ENCODE measurements at places on chromosomes 6 and 20. TPM values are rescaled to one million over a fixed set of nuclear protein-coding genes. Genes with fewer than 3 reads are reported as not detected.
A peak's percentile ranks its signal among the peaks of the same experiment; 100 is the strongest.

GRCh38 chr20:41508335-41508734 is 109.8 kb downstream of the CHD6 start:
- H3K36me3 ChIP-seq = peaks cover 4% of the 10 kb centered on the region
- no peaks in the 10 kb centered on the region for H3K27me3 ChIP-seq
- no peak for DNase-seq
- no peaks in the 10 kb centered on the region for H3K4me1 ChIP-seq
- H3K4me3 ChIP-seq = no peak overlapping the region
- H3K27ac ChIP-seq = no peak overlapping the region

SLC22A23 gene
- total RNA-seq = 5.7 TPM

RREB1 gene
- total RNA-seq = 37.2 TPM

ENPP1 gene
- total RNA-seq = 7.1 TPM

DNA sequence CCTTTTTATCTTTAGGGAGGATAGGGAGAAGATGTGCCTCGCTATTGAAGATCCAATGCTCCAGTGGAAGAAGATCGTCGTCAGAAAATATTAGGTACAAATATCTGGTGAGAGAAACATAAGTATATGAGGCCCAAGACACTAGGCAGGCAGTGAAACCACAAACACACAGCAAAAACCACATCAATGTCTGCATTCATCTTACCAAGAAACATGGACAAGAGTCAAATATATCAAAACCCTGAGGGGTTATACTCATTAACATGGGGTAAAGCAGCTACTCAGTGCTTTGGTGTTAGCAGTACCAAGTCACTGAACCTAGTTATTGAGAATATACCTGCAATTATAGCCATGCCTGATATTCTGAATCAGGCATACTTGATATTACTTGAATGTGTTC is 101.4 kb upstream of the FAM184A start:
- H3K27me3 ChIP-seq = no peaks in the 10 kb centered on the region
- no peak overlapping the region for H3K27ac ChIP-seq
- no peak overlapping the region for H3K4me3 ChIP-seq
- no peaks in the 10 kb centered on the region for H3K36me3 ChIP-seq

ZNF311 gene
- 1.7 TPM for total RNA-seq

FGD2 gene
- total RNA-seq = not detected

DNA sequence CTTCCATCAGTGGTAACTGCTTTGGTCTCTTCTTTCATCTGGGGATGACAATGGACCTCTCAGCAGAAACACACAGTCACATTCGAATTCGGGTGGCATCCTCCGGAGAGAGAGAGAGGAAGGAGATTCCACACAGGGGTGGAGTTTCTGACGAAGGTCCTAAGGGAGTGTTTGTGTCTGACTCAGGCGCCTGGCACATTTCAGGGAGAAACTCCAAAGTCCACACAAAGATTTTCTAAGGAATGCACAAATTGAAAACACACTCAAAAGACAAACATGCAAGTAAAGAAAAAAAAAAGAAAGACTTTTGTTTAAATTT is 6.1 kb downstream of the EDN1 start:
- peak overlapping the region; percentile 77 for H3K27ac ChIP-seq
- peak; percentile 84 for DNase-seq
- H3K4me3 ChIP-seq = peak overlapping the region; percentile 12
- H3K36me3 ChIP-seq = peaks cover 33% of the 10 kb centered on the region

DNA sequence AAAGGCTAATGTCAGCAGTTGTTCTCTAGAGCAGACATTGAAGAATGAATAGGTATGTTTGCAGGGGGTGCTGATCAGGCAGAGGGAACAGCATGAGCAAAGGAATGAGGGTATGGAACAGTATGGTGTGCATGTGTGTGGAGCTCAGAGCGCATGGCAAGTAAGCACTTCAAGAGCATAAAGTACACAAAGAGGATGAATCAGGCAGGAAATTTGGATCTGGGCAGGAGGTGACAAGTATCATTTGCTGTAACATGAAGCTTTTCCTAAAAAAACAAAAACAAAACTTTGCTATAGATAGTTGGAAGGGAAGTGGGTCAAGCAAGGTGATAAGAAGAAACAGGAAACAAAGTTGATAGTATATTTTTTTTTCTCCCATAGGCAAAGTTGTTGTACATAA is 746.8 kb downstream of the HDGFL1 start:
- no peaks in the 10 kb centered on the region for H3K4me1 ChIP-seq
- H3K27me3 ChIP-seq = no peaks in the 10 kb centered on the region
- no peak overlapping the region for H3K4me3 ChIP-seq
- no peak overlapping the region for H3K27ac ChIP-seq
- H3K36me3 ChIP-seq = no peaks in the 10 kb centered on the region

DNA sequence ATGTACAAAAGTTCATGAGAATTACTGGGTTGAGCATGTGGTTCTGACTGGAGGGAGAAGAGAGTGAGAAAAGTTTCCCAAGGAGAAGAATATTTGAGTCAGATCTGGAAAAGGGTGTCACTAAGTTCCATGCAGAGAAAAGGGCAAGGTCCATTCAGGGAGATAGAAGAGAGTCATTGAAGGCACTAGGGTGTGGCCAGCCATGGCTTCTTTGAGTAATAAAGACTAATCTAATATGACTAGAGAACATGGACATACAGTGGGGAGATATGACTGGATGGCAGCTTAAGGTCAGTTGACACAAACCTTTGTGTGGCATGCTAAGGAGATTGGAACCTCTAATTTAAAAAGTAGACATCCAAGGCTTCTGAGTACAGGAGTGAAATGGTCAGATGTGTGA is 10.7 kb upstream of the SLC17A4 start:
- H3K4me1 ChIP-seq = no peaks in the 10 kb centered on the region
- no peak overlapping the region for H3K4me3 ChIP-seq
- no peaks in the 10 kb centered on the region for H3K36me3 ChIP-seq
- no peak overlapping the region for H3K27ac ChIP-seq

DNA sequence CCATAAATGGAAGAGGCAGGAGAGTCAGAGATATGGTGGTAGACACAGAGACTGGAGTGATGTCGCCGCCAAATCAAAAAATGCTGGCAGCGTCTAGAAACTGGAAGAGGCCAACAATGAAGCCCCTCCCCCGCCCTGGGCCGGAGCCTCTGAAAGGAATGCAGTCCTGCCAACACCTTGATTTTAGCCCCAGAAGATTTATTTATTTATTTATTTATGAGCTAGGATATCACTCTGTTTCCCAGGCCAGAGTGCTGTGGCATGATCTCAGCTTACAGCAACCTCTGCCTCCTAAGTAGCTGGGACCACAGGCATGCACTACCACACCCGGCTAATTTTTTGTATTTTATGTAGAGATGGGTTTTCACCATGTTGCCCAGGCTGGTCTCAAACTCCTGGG is 82.6 kb upstream of the CCDC167 start:
- no peak overlapping the region for H3K4me3 ChIP-seq
- no peak for DNase-seq
- H3K4me1 ChIP-seq = peaks cover under 1% of the 10 kb centered on the region
- no peak overlapping the region for H3K27ac ChIP-seq

L3MBTL3 gene
- 19.2 TPM for total RNA-seq

MYCT1 gene
- total RNA-seq = 0.61 TPM

GRM1 gene
- total RNA-seq = 0.07 TPM
